ENCODE measurements at places on chromosomes 3 and 15.

DNA sequence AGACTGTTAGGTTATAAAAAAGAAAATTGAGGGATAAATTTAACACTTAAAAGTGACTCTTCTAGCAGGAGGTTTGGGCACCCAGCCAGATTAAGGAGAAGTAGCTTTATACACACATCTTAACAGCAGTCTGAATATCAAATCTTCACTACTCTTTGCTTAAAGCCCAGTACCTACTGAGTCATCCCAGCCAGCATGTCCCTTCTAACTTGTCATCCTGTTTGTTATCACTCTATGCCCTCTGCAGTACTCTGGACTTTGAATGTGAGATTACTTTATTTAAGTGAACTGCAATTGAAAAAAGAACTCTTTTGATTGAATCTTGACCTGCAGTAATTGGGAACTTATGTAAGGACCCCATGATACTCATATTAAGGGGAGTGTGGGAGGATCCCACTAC, 77.6 kb downstream of the FHIT start:
- DNase-seq: no peak

DNA sequence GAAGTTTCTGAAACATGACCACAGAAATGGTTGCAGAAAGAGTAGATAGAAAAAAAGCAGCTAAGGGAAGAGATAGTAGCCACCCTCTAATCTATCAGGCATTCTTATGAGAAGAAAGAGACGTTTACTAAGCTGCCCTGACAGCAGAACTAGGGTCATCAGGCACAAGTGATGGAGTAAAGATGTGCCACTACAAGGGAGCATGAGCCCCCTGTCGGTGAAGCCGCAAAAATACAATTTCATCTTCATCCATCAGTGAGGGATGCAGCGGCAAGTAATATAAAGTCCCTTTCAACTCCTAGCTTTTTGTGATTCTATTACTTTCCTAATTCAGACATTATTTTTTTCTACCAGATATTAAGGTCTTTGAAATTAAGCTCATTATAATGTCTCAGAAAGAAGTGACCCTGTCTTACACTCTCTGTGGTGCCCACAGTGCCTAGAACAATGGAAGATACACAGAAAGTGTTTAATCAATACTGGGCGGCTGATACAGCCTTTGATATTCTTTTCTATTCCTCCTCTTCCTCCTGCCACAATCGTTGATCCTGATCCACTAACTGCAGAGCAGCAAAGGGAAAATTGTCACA, 651.6 kb downstream of the NTRK3 start:
- peak; percentile 30 for DNase-seq

DNA sequence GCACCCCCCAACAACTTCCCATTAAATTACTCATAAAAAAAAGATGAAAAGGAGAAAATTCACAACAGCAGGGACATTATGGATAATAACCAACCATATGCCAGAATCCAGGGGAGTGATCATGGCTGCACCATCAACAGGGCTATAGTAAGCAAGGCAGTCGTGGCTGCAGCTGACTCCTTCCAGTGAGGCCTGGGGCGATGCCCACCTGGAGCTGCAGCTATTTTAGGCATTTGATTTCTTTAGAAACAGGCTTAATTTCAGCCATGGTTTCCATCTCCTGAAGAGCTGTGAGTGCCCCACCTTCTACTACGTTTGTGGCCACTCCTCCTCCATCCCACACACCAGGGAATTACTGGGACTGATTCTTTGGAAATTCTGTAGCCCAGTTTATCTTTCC, 84.0 kb downstream of the MINAR1 start:
- DNase-seq: no peak

DNA sequence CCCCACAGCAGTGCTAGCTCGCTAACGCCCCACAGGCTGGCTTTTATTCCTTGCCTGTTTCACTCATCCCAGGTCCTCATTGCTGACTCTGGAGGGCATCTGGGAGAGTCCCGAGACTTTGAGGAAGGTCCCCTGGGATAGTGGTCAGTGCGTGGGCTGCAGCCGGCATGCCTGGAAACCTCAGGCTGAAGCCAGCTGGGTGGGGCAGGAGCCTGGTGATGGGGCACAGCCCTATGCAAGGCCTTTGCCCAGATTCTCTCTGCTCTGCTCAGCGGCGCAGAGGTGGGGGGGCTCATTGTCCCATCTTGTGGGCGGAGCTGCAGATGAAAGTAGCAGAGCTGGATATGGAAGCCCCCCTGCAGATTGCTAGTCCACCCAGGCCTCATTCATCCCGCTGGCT, 55.7 kb upstream of the SMAD6 start:
- DNase-seq: no peak

GRCh38 chr3:152076148-152076547, 192.6 kb upstream of the MBNL1 start:
- DNase-seq: no peak

- DNase-seq: no peak
These were observed 15.2 kb upstream of the KLHL40 start for GRCh38 chr3:42670051-42670576.

DNA sequence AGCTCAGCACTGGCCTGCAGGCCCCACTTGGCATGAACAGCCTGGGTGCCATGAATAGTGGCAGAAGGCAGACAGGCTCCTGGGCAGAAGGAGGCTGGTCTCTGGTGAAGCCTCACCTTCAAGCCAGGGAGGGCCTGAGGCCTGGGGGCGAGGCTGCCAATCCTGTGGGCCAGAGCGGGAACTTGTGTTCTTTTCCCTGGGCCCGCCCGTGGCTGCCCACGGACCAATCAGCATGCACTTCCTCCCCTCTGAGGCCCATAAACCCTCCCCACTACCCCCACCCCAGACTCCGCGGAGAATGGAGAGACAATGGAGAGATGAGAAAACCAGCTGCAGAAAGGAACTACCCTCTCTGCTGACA, 283.8 kb upstream of the ROBO1 start:
- no peak for DNase-seq

DNA sequence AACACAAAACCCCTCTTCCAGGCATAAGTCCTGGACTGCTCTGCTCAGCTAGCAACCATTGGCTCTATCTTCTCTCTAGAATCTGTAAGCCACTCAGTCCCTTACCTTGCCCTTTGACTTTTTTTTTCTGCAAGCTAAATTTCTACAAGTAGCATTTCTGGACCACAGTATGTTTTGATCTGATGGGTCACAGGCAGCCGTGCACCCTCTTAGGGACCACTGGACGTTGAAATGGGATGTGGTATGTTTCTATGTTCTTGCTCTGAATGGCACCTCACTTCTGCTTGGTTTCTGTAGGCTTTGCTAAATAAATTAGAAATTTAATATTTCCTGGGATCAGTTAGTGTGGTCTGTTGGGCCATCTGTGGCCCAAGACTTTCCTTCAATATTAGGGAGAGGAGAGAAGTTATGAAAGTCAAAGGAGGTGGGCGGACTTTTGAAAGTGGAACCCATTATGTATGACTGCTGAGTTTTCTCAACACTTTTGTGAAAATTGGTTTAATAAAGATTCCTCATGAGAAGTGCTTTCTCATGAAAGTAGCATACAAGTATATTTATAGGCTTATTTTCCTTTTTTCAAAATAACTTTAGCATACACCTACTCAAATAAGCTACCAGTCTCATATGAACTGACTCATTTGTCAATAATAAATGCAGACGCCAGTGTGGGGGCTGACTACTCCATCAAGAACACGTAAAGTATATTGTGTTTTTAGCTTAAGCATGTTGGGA, 18.4 kb upstream of the TIPARP start:
- DNase-seq: no peak

- DNase-seq: no peak
These were observed 1016.6 kb upstream of the CADM2 start for GRCh38 chr3:83941990-83942745.

- DNase-seq: no peak
These were observed 380.2 kb downstream of the ULK4 start for GRCh38 chr3:41581700-41582099.

DNA sequence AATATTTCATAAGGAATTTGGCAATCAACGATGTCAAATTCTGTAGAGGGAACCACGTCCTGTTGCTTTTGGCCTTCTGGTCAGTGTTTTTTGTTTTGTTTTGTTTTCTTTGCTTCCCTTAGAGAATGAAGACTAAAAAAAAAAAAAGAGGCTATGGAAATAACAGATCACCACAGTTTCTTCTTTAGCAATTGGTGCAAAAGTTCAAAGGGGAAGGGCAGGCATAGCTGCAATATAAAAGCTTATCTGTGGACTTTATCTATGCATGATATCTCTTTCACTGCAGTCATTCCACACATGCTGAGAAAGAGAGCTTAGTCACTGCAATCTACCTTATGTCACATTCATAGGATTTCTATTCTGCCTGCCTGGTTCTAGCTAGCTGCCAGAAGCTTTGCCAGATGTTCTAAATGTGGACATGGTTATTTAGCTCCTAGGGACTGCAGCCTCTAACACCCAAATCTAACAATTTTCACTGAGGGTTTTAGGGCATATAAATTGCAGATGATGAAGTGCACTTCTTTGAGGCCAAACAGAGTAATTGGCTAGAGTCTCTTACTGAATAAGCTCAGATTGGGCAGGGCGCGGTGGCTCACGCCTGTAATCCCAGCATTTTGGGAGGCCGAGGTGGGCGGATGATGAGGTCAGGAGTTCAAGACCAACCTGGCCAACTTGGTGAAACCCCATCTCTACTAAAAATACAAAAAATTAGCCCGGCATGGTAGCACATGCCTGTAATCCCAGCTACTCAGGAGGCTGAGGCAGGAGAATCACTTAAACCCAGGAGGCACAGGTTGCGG, 637.2 kb downstream of the NTRK3 start:
- no peak for DNase-seq

DNA sequence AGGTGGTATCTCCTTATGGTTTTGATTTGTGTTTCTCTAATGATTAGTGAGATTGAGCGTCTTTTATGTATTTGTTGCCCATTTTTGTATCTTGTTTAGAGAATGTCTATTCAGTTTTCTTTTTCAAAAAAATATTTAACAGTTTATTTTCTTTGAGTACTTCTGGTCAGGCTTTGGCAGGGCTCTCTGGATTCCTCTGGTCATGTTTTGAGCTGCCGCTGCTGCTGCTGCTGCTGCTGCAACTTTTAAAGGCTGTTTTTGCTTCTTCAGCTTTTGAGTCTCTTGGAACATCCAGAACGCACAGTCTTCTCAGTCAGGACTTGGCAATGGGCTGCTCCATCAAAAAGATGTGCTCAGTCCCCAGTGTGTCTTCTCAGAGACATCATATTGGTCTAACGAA, 40.1 kb downstream of the REC114 start:
- no peak for DNase-seq

- DNase-seq: no peak
These were observed 139.1 kb upstream of the EIF1B start for GRCh38 chr3:40170395-40170794.
